ENCODE measurements at places on chromosomes 2 and 18.

GRCh38 chr2:26245231-26245732 is 543 bp downstream of the HADHB start:
- H3K4me1 ChIP-seq = no peaks in the 10 kb centered on the region
- H3K27ac ChIP-seq = peak overlapping the region; percentile 92
- H3K27me3 ChIP-seq = no peaks in the 10 kb centered on the region
- H3K36me3 ChIP-seq = no peaks in the 10 kb centered on the region

GRCh38 chr2:72137498-72138010 is 10.1 kb downstream of the CYP26B1 start:
- no peak overlapping the region for H3K4me3 ChIP-seq
- H3K4me1 ChIP-seq = peaks cover 34% of the 10 kb centered on the region
- H3K27ac ChIP-seq = peak overlapping the region; percentile 17
- H3K27me3 ChIP-seq = no peaks in the 10 kb centered on the region
- no peaks in the 10 kb centered on the region for H3K36me3 ChIP-seq

GRCh38 chr18:58139459-58140386 is 95.7 kb downstream of the NEDD4L start:
- DNase-seq = no peak
- peaks cover 6% of the 10 kb centered on the region for H3K27me3 ChIP-seq
- H3K36me3 ChIP-seq = no peaks in the 10 kb centered on the region
- H3K4me1 ChIP-seq = no peaks in the 10 kb centered on the region
- H3K4me3 ChIP-seq = no peak overlapping the region

DNA sequence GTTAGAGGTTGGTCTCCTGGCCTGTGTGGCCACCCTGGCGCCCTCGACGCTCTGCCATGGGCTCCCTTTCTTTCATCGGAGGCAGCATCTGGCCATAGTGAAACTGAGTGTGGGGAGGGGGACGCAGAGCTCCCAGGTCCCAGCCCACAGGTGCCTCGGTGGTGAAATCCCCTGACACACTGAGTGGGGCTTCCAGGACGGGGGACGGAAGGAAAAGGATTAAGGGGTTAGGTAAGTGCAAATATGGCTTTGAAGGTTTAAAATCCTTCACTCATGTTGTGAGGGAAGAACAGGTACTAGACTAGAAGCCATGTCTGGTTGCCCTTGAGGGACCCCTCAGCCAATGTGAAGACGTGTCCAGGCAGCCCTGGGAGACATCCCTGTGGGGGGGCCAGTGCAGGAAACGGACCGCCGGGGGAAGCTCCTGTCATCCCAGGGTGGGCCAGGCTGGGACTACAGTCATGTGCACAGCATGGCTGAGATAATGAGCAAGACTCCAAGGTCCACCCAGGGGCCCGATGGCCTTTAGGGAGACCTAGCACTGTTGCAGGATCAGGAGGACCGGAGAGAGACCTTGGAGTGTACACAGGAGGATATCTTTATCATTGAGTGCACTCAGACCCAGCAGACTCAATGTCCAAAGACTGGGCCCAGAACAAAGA is 36.3 kb downstream of the RTP5 start:
- H3K4me1 ChIP-seq = no peaks in the 10 kb centered on the region
- no peaks in the 10 kb centered on the region for H3K36me3 ChIP-seq
- no peak overlapping the region for H3K4me3 ChIP-seq
- no peak for DNase-seq

- H3K4me3 ChIP-seq = no peak overlapping the region
- no peak overlapping the region for H3K27ac ChIP-seq
- no peaks in the 10 kb centered on the region for H3K36me3 ChIP-seq
Measured at GRCh38 chr2:181991171-181991885, 5.7 kb downstream of the PPP1R1C start.

DNA sequence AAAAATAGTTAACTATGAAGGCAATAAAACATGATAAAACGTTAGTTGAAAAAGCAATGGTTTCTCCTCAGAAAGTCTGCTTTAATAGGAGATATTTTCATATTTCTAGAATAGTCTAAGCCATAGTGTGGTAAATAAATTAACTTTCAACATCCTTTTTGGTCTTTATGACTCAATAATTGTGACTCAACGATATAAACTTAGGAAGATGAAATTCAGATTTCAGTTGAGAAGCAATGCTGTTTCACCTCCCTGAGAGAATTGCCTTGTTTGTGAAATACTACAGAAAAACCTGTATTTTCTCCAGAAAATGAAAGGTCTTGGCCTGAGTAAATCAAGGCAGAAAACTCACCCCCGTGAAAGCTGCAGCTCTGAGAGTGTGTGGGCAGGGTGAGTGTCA is 166.9 kb downstream of the ETAA1 start:
- no peaks in the 10 kb centered on the region for H3K36me3 ChIP-seq
- H3K27me3 ChIP-seq = no peaks in the 10 kb centered on the region
- no peak overlapping the region for H3K27ac ChIP-seq
- no peak for DNase-seq
- H3K4me1 ChIP-seq = no peaks in the 10 kb centered on the region
- H3K4me3 ChIP-seq = no peak overlapping the region

- no peak for DNase-seq
- H3K4me3 ChIP-seq = no peak overlapping the region
- no peaks in the 10 kb centered on the region for H3K4me1 ChIP-seq
- H3K36me3 ChIP-seq = no peaks in the 10 kb centered on the region
Measured at GRCh38 chr2:16296331-16297250, 356.2 kb downstream of the MYCN start.

DNA sequence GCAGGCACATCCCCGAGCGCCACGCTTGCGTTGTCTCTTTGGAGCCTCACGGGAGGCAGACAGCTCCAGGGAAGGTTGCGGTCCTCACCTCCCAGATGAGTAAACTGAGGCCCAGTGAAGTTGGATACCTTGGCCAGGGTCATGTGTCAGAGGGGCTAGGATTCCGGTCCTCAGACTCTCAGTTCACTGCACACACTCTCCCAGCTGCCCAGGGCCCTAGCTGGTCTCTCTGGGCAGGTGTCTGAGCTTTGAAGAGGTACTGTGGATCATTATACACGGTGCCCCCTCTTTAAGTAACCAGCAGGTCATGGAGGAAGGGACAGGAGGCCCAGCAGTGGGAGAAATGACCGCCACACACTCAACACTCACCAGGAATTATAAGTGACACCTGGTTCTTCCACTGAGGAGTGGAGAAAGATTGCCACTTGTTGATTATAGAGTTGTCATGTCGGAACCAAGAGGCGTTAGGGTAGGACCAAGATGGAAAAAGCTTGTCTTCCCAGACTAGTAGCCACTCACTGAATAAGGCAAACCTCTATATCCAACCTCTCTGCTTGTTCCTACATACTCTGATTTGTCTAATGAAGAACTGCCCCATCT is 588 bp downstream of the TMEM214 start:
- H3K4me1 ChIP-seq = no peaks in the 10 kb centered on the region
- no peak for DNase-seq
- peak overlapping the region; percentile 96 for H3K4me3 ChIP-seq
- H3K36me3 ChIP-seq = peaks cover 32% of the 10 kb centered on the region
- H3K27ac ChIP-seq = peak overlapping the region; percentile 91

DNA sequence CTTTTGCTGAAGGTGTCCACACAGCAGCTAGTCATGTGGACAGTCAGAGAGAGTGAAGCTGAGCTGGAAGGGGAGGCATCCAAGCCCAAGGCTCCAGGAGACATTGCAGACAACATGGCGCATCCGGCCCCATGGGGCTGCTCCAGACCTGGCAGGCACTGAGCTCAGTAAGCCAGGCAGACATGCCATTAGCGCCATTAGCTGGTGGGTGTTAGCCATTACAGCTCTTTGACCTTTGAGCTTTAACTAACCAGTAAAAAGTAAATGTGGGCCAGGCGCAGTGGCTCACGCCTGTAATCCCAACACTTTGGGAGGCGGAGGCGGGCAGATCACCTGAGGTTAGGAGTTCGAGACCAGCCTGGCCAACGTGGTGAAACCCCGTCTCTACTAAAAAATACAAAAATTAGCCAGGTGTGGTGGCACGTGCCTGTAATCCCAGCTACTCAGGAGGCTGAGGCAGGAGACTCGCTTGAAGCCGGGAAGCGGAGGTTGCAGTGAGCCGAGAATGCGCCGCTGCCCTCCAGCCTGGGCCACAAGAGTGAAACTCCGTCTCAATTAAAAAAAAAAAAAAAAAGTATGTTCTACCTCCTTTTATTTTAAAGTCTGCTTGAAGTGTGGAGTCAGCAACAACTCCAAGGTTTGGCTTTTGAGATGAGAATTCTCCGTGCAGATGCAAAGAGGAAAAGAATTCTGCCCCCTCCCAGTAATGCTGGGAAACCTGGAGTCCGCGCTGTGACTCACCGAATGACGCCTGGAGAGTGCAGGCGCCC is 69.4 kb downstream of the TWSG1 start:
- H3K27ac ChIP-seq = no peak overlapping the region
- peaks cover 13% of the 10 kb centered on the region for H3K36me3 ChIP-seq
- DNase-seq = no peak
- H3K27me3 ChIP-seq = no peaks in the 10 kb centered on the region

- no peak overlapping the region for H3K4me3 ChIP-seq
- no peaks in the 10 kb centered on the region for H3K27me3 ChIP-seq
- H3K4me1 ChIP-seq = no peaks in the 10 kb centered on the region
- no peaks in the 10 kb centered on the region for H3K36me3 ChIP-seq
- no peak for DNase-seq
- no peak overlapping the region for H3K27ac ChIP-seq
Measured at GRCh38 chr18:50231621-50232020, 34.7 kb downstream of the CFAP53 start.
